T-helper 2 cell (primary cell): ENCODE measurements at places on chromosomes 2 and 18.

DNA sequence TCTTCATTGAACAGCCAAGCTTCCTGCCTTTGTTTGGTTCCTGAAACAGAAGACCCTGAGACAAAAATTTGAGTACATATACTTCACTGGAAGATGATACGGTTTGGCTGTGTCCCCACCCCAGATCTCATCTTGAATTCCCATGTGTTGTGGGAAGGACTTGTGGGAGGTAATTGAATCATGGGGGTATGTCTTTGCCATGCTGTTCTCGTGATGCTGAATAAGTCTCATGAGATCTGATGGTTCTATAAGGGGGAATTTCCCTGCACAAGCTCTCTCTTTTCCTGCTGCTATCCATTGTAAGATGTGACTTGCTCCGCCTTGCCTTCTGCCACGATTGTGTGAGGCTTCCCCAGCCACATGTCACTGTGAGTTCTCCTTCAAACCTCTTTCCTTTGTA lies 76.5 kb downstream of the BABAM2 start:
- DNase-seq: no peak

- no peak for DNase-seq
These were observed 41.4 kb downstream of the STEAP3 start for GRCh38 chr2:119264781-119265692.

- DNase-seq: no peak
These were observed 254.9 kb upstream of the ZEB2 start for GRCh38 chr2:144774809-144775208.

- no peak for DNase-seq
These were observed 373.5 kb downstream of the DSEL start for GRCh38 chr18:67143028-67143427.

DNA sequence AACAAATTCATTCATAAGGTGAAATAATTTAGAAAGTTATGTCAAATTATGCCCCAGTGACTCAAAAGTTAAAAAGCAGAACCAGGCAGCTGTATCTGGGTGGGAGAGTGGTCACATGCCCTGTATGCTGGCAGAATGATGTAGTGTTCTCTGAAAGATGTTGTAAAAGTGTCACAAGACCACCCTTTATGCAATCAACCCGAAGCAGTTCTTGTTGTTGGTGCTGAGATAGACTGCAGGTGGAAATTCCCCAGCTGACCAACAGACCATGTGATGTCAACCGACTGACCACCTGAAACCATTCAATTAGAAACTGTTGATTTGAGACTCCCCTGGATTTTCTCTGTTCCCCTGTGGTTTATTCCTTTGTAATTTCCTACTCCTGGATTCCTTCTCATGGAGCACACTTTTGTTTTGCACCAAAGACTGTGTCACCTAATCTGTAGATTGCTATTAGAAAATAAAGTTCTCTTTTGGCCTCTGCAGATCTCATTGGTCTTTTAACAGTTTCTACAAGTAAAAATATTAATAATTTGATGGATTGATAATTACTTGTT lies 1341.3 kb upstream of the LRRTM1 start:
- no peak for DNase-seq

- DNase-seq: no peak
These were observed 162.8 kb downstream of the RBM43 start for GRCh38 chr2:151098841-151099240.
